Cerebellar nuclear complex (tissue), 1 donor: ENCODE measurements at places on chromosomes 1 and 21.

DNA sequence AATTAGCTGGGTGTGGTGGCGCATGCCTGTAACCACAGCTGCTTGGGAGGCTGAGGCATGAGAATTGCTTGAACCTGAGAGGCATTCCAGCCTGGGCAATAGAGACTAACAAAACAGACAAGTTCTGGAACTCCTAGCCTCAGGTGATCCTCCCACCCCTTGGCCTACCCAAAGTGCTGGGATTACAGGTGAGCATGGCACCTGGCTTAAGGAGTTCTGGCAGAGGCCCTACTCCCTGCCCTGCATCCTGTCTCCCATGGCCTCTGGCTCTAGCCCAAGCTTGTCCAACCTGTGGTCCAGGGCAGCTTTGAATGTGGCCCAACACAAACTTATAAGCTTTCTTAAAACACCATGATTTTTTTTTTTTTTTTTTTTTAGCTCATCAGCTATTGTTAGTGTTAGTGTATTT lies 20.4 kb downstream of the TOMM20 start:
- no peak for DNase-seq

DNA sequence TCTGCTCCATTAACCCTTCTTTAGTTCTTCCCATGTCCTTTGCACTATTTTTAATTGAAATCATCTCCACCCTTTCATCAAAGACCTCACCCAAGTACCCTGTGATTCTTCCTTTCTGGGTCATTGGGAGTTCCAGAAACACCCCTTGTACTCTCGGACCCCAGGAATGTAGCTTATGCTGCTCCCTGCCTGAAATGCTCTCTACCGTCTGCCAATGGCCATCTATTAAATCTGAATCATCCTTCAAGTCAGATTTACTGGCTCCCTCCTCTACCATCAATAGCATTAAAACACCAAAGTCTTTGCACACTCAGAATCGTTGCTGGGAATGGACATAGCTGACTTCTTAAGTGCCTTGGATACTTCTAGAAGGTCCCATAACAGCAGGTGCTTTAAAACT lies 73.2 kb upstream of the GADD45A start:
- no peak for DNase-seq

- no peak for DNase-seq
These were observed 1.4 kb downstream of the MAGI3 start for GRCh38 chr1:113391649-113392271.

DNA sequence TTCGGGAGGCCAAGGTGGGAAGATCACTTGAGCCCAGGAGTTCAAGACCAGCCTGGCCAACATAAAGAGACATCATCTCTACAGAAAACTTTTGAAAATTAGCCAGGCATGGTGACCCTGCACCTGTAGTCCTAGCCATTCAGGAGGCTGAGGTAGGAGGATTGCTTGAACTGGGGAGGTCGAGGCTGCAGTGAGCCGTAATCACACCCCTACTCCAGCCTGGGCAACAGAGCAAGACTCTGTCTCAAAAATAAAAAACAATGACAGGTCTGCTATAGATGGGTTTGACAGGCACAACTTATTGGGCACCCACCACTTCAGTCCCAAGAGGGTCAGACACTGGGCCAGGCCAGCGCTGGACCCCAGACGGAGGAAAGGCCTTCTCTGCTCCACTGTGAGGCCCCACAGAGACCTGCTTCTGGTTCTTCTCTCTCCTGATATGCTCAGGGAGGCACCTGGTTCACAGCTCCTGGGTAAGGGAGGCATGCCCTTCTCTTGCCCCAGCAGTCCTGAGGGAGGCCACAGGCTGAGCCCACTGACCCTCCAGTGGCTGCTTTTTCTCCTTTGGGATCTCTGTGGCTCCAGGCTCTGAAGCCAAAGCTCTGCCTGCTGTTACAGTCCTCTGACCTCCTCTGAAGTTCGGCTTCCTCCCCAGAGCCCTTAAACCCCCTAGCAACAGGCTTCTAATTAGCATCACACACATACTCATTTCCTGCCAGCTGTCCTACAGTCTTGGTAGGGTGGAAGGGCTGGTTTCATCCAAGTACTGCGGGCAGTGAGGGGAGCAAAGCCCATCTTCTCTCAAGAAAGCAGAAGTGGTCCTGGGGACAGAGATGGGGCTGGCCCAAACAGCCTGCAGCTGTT lies 14.4 kb downstream of the S100A16 start:
- no peak for DNase-seq

GRCh38 chr1:167258858-167259257 lies 38.2 kb downstream of the POU2F1 start:
- no peak for DNase-seq

- DNase-seq = no peak
These were observed 119.7 kb downstream of the GDAP2 start for GRCh38 chr1:117809764-117810163.

- DNase-seq = no peak
These were observed 10.2 kb downstream of the SH3BP5L start for GRCh38 chr1:248815407-248816034.
